Iris pigment epithelial cell (primary cell): ENCODE measurements at places on chromosomes 7 and 10.

GRCh38 chr10:19532411-19532810 lies 283.8 kb upstream of the PLXDC2 start:
- DNase-seq = peak; percentile 4

DNA sequence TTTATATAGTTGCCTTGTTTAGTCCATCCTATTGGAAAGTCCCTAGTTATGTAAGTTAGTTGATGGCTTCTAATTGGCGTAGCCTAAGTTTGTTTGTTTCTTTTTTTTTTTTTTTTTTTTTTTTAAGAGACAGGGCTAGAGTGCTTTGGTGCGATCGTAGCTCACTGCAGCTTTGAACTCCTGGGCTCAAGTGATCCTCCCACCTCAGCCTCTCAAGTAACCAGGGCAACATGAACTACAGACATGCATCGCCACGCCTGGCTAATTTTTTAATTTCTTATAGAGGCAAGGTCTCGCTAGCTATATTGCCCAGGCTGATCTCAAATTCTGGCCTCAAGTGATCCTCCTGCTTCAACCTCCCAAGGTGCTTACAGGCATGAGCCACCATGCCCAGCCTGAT lies 7.1 kb downstream of the CSGALNACT2 start:
- DNase-seq = no peak

DNA sequence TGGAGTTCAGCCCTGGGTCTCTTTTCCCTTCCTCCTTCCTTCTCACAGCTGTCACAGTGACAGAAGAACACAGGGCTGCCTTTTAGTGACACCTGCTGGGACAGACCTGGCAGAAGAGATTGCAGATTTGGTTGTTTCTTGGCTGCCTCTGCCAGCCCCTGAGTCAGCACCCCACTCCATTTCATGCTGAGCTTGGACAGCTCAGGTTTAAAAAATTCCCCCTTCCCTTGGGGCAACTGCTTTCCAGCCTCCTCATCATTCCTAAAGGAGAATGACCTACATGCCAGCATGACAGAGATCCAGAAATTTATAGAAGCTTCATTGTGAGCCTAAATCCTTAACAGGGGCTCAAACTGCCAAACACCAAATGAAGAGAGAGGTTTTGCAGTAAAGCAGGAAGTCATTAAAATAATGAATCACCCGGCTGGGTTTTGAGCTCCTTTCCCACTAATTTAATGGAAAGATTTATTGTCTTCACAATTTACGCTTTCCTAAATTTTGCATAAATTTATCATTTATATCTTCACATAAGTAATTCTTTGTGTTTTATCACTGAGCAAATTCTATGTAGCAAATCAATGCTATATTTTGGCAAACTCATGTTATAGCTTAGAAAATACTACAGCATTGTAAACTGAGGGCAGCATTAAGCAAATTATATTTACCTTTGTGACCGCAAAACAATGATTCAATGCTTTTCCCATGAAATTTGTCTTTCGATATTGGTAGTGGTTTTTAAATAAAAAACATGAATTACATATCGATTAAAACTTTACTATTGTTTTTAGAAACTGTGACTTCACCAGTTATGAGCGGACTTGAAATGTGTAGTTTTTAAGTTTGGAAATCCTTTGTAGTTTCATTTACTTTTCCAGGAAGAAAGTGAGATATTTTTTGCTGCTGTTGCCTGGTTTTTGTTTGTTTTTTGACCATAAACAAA lies 399.5 kb upstream of the ANKRD30A start:
- peak; percentile 78 for DNase-seq

GRCh38 chr7:35801392-35802101 lies 690 bp downstream of the SEPTIN7 start:
- peak; percentile 68 for DNase-seq

- DNase-seq = no peak
These were observed 72.6 kb downstream of the USP6NL start for GRCh38 chr10:11538834-11539190.

DNA sequence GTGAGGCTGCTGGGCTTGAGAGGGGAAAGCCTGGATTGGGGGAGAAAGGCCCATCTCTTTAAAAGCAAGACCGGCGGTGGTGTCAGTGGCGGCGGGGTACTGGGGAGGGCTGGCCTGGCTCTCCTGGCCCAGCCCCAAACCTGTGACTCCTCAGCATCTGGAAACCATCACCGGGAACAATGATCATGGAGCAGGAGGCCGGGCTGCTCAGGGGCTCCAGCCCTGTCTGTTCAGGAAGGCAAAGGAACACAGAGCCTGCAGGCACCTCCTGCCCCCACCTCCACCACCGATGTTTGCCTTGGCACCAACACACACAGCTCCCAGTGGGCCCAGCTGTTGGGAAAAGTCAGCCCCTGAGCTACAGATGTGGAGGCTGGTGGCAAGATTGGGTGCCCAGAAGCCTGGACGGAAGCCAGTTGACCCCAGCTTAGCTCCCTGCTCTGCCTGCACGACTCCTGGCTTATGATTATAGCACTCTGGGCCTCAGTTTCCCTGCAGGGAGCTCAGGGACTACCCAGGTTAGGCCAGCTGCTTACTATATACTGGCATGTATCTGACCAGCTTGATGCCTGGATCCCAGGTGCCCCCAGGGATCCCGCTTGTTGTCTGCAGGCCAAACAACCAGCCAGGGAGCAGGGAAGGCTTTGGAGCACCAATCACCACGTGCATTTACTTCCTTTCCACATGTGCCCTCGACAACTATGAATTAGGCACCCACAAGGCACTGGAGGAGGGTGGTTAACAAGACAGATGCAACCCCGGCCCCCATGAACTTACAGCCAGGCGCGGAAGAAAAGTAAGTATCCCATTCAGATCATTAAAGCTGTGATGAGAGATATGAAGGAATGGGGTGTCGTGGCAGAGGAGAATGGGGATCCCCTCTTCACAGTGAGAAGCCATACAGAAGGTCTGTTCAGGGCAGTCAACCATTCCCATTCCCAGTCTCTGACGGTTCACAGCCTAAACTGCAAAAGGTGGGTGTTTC lies 37.3 kb downstream of the ZCCHC24 start:
- DNase-seq = no peak

DNA sequence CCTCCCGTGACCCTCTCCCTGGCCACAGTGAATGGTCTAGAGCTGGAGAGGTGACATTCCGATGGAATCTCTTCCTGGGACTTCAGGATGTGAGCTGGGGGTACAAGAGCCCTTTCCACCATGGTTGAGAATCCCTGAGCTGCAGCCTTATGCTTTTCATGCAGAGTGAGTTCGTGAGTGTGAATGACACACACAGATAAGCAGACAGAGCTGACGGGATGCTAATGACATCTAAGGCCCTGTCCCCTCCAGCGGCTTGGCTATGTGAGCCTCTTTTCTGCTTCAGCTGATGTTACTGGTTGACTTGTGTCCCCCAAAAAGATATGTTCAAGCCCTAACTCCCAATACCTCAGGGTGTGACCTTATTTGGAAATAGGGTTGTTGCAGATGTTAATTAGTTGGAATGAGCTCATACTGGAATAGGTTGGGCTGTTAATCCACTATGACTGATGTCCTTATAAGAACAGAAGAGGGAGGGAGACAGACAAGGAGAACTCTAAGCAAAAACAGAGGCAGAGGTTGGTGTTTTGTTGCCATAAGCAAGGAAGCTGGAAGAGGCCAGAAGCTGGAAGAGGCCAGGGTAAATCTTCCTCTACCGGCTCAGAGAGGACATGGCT lies 111.1 kb upstream of the AFAP1L2 start:
- DNase-seq = no peak

- peak; percentile 47 for DNase-seq
These were observed 22.0 kb upstream of the TMEM120A start for GRCh38 chr7:76016191-76016947.

- no peak for DNase-seq
These were observed 135.2 kb upstream of the UNC5B start for GRCh38 chr10:71077143-71077581.

DNA sequence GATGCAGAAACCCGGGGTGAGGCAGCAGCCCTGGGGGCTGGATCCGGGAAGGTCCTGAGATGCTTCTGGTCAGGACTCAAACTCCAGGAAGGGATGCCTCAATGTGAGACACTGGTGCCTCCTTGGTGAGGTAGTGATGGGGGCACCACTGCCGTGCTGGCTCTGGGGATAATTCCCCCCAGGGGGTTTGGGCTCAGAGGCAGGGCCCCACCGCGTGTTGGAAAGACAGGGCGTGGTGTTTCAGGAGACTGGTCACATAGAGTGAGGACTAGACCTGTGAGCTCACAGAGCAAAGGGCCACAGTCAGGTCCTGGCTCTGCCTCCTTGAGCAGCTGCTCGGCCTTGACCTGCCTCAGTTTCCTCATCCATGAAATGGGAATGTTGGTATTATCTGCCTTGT lies 361.9 kb downstream of the GLRX3 start:
- no peak for DNase-seq

DNA sequence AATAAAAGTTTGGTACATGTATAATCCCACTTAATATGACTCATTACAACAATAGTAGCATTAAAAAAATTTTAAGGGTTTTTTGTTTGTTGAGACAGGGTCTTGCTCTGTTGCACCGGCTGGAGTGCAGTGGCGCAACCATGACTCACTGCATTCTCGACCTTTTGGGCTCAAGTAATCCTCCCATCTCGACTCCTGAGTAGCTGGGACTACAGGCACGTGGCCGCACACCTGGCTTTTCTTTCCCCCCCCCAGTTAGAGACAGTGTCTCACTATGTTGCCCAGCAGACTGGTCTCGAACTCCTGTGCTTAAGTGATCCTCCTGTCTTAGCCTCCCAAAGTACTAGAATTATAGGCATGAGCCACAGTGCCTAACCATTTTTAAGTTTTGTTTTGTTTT lies 40.7 kb downstream of the KMT2C start:
- DNase-seq = peak; percentile 88

DNA sequence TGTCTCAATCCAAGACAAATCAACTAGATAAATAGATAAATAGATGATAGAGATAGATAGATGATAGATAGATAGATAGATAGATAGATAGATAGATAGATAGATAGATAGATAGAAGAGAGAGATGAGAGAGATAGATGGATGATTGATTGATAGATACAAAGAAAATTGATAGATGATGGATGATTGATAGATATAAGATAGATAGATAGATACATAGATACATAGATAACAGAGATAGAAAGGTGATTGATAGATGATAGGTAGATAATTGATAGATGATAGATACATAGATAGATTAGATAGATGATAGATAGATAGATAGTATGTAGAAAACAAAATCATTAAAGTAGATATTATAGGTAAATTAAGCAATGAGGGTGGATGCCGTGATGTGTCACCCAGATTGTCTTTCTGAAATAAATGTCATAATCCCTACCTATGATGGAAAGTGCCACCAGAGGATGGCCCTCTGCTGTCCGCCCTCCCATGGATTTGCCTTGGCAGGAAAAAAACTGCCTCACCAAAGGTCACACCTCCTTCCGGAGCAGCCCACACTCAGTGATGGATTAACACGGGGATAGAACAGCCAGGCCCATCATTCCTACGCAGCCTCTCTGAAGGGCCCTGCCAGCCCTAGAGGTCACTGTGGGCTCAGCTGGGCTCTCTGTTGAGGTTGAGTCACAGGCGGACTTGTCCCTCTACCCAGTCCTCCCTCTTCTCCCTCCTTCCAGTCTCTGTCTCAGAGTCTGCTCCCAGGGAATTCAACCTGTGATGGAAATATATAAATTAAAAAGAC lies 50.8 kb downstream of the KCNH2 start:
- no peak for DNase-seq

DNA sequence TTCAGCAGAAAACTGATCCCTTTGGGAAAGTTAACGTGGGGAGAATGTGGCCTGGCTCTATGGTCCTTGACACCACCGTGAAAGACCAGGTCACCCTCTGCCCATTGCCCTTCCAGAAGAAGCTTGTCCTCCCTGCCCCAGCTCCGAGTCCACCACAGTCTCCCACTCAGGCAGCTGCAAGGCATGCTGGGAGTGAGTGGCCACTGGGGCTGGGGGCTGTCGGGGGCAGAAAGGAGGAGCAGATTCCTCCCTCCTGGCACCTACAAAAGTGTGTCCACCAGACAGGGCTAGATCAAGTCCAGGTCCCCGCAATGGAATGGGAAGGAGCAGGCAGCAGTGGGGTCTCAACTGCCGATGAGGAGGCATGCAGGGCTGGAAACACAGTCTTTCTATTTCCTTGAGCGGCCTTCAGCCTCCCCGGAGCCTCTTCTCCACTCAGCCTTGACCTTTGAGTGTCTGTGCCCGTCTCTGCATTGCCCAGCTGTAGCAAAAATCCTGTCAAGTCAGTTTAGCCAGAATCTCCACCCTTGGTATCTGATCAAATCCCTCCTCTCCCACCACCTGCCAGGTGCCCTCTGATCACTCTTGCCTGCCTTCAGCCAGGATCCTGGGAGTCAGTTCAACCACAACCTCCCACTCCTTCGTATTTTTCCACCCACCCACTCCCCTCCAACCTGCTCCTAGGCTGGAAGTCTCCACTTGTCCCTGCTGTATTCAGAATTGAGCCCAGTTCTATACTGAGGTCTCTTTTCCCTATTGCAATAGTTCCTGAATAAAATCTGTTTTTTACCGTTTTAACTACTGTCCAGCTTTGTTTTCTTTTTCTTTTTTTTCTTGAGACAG lies 6.9 kb upstream of the ZNF316 start:
- DNase-seq = no peak

GRCh38 chr10:11625019-11625735 lies 13.7 kb upstream of the USP6NL start:
- DNase-seq = no peak

DNA sequence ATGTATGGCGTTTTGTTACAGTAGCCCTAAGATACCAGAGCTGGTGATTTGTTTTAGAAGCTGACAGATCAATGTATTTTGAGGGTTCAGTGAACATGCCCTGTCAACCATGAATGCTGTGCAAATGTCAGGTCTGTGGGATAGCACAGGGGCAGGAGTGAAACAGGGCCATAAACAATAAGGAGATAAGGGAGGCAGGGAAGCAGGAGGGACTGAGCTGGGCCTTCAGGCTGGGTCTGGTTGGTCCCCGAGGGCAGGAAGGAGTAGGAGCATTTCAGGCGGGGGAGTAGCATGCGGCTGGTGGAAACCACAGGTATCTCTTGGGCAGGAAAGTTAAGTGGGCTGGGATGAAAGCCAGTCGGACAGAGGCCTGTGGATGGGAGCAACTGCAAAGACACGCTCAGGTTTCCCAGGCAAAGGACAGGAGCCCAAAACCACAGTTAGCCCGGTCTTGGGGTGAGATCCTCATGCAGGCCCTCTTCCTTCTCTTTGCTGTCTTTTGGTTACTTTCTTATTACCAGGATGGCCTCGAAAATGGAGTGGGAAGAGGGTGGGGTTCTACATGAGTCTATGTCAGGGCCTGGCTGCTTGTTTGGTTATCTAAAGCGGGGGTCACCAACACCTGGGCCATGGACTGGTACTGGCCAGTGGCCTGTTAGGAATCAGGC lies 69.5 kb upstream of the SEPHS1 start:
- DNase-seq = no peak

GRCh38 chr10:129793996-129794395 lies 170.1 kb downstream of the EBF3 start:
- DNase-seq = no peak
